ENCODE measurements at places on chromosomes 12 and 14.

DNA sequence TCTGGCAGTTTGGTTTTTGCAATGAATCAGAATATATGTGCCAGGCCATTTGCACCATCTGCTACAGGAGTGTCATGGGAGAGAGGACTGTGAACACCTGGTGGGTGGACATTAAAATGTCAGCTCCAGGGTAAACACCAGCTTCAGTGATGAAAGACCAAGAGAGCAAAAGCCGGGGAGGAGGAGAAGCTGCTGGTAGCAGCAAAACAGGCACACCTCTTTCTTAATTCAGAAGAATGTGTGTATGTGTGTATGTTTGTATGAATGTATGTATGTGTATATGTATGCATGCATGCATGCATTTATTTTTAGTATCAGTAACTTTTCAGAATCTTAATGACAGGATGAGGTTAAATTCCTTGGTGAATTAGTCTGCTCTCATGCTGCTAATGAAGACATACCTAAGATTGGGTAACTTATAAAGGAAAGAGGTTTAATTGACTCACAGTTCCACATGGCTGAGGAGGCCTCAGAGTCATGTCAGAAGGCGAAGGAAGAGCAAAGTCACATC lies 357.4 kb upstream of the PRICKLE1 start:
- no peak for DNase-seq

DNA sequence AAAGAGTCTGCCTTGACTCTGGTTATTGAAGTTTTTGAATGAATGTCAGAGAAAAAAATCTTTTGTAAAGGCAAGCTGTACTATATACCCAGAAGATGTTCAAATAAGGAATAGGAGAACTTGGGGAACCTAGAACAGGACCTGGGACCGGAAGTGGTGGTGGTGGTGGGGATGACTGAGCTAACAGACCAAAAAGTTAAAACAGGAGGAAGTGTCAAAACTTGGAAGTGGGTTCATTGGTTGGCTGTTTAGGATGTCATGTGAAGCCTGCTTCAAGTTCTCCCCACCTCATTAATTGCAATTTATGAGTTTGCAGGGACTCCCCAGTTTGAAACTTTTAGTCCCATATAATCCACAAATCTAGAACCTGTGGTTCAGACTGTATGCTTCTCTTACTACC lies 26.2 kb downstream of the PLXNC1 start:
- no peak for DNase-seq

DNA sequence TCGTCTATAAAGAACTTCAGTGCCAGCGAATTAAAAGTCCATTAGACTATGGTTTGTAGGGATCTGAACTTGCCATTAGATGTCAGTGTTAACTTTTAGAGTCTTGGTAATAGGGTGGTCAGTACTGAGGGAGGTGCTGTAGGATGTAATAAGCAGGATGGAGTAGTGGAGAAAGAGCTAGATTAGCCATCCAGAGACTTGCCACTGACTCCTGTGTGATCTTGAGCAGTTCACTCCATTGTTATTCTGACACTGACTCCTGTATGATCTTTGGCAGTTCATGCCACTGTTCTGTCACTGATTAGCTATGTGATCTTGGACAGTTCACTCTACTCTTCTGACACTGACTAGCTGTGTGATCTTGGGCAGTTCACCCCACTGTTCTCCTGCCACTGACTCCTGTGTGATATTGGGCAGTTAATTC lies 133.6 kb downstream of the TTLL5 start:
- DNase-seq: no peak

DNA sequence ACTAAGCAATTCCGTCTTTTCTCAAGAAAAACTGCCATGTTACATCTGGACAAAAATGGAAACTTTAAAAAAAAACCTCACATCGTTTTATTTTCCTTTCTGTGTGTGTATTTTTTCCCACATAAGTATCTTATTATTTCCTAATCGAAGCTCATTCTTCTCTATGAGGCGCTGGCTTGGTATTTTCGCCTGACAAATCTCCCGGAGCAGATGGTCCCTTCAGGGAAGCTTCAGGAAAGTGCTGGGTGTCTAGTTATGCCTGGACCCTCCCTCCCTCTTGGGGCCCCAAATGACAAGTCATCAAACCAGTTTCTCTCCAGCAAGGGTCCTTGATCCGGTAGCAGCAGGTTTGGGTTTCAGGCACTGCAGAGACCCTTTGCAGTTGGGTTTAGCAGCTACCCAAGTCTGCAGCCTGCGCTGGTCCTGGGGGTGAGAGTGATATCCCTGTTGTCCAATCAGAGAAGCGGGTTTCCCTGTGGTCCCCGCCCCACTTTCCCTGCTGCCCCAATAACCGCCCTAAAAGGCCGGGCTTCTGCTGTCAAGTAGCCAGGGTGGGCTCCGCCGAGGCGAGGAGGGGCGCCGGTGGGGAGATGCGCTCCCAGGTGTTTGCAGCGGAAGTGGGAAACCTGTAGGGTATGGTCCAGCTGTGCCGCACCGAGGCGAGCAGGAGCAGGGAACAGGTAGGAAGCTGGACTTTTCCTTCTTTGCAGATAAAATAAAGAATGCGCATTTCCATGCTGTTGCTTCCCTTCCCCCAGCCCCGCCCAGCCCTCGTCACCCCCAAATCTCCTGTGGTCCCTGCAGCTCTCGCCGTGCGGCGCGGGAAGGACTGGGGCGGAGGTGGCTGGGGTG lies at the start of gene CNTN1:
Gene CNTN1 (plus strand): TSS at position 527 of the 852 bp plus-strand sequence.
- DNase-seq: peak; percentile 93

DNA sequence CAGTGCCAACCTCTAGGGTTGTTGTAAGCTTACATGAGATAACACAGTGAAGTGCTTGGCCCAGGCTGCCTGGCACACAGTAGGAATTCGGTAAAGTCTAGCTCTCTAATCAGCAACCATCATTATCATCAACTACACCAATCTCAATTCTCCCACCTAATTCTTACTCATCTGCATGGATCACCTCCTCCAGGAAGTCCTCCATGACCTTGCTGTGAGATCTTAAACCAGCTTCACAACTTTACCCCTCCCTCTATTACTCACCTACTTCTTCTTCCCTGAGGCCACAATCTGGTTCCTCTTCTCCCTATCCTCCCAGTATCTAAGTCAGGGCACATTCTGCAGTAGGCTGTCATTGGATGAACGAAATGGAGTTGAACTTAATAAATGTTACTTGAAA lies 67.3 kb downstream of the GSC start:
- no peak for DNase-seq

GRCh38 chr12:108717243-108717642 lies 14.1 kb downstream of the CORO1C start:
- no peak for DNase-seq

GRCh38 chr12:55694188-55694515 lies 13.6 kb downstream of the ITGA7 start:
- no peak for DNase-seq

All from ecto neural progenitor cell (in vitro differentiated cells).